ENCODE measurements at places on chromosomes 6 and 20. TPM values are rescaled to one million over a fixed set of nuclear protein-coding genes. Genes with fewer than 3 reads are reported as not detected.
A peak's percentile ranks its signal among the peaks of the same experiment; 100 is the strongest.

DNA sequence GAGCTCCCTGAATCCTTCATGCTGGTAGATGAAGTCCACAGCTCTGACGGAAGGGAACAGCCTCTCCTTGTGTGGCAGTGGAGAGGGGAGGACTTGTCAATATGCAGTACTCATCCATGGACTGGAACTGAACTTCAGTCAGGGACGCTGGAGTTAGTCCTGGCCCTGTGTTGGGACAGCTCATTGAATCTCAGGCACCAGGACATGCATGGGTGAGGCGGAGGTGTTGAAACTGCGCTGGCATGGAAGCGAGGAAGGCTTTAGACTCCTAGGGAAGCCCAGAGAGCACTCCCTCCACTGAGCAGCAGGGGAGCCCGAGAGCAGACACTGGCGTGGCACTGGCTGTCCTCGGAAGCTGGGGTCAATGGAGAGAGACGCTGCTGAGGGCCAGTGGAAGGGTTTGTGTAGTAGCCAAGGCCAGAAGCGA, 161.3 kb upstream of the GGTLC1 start:
- DNase-seq: peak; percentile 74

Gene DUSP22
- 74.3 TPM for total RNA-seq

Gene PGC
- total RNA-seq: not detected

GRCh38 chr6:166203003-166203640, 35.5 kb upstream of the TBXT start:
- DNase-seq: no peak

- no peak for DNase-seq
Measured at GRCh38 chr6:126440923-126441322, 101.0 kb downstream of the CENPW start.
